Activated CD8-positive, alpha-beta memory T cell treated with anti-CD3 and anti-CD28 coated beads for 36 hours (primary cell): ENCODE measurements at places on chromosomes 11 and 22. TPM values are rescaled to one million over a fixed set of nuclear protein-coding genes. Genes with fewer than 3 reads are reported as not detected.

KCNQ1OT1 gene
- total RNA-seq, result 0.21 TPM

KLHL22 gene
- total RNA-seq, result 14.8 TPM

HTR3B gene
- not detected for total RNA-seq

ZBTB16 gene
- total RNA-seq, result 0.96 TPM

OR1S1 gene
- total RNA-seq, result not detected

PCNX3 gene
- total RNA-seq, result 41.0 TPM
